ENCODE measurements at places on chromosomes 4 and X.

GRCh38 chr4:87465739-87466366 lies 43.5 kb downstream of the NUDT9 start:
- no peak for DNase-seq

DNA sequence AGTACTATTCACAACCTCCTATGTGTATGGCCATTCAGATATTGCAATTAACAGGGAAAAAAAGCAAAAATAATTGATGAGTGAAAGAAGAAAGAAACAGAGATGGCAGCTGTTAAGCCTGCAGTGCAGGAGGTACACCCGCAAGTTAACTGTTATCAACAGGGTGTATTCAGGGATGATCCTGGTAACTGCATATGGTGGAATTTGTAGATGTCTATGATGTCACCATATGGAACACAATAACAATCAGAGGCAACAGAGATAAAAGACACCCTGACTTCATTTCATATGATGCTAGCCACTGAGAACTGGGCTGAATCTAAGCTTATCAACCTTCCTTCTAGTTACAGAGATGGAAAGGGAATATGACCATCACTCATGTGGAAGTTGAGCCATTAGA lies 96.5 kb downstream of the PDGFC start:
- no peak for DNase-seq

GRCh38 chr4:98314791-98315565 lies 53.8 kb downstream of the RAP1GDS1 start:
- DNase-seq = no peak

GRCh38 chrX:72030431-72030830 lies 101.3 kb downstream of the RTL5 start:
- no peak for DNase-seq

DNA sequence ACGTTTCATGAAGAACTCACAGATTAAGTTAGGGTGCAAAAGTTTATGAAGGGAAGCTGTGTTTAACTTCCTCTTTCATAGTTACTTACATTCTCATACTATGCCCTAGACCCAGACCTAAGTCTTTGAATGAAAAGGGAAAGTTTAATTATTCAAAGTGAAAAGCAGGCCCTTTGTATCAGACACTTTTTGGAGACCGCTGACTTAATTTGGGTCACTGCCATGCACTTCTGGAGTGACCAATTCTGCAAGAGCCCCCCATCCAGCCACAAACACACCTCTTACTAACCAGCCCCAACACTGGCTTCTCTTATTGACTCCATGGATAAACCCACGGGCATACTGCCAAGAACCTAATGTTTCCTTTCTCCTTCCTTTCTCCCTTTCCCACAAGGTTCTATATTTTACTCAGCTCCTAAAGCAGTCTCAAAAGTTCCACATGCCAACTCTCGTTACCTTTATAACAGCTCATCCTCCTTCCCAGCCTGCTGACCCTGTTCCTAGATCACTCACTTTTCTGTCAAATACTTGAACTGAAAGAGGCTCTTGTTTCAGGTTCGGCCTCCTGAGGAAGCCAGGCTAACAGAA lies 34.5 kb downstream of the ABCE1 start:
- no peak for DNase-seq

DNA sequence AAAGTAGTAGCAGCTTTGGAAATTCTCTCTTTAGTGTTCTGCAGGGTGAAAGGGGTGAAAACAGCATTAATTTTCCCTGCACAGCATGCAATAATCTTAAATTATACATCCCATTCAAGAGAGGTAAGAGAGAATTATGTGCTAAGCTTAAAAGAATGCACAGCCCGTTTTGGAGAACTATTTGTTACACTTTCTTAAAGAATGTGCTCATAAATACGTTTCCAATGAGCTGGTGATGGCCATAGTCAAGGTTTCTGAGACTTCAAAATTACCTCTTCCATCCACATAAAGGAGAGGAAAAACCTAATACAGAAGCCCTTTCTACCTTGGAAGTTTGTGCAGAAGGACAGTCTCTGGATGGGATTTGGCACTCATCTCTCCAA lies 766.7 kb upstream of the TENM3 start:
- peak; percentile 2 for DNase-seq

- no peak for DNase-seq
These were observed 415.8 kb upstream of the NR3C2 start for GRCh38 chr4:148857973-148858534.

DNA sequence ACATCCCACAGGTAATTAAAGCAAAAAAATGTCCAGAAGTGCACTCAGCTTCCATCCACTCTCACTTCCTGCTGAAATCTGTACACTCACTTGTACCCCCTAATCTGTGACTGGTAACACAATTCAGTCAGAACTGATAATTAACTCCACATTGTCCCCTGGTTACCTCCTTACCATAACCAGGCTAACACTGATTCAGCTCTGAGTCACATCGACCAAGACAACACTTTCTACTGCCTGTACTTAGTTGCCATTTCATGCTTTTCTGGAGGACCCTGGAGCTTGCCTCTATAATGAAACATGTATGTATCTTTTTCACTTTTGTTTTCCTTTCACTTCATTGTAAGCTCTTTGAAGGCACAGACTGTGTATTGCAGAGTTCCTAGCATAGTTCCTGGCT lies 130.9 kb upstream of the GABRG1 start:
- no peak for DNase-seq

DNA sequence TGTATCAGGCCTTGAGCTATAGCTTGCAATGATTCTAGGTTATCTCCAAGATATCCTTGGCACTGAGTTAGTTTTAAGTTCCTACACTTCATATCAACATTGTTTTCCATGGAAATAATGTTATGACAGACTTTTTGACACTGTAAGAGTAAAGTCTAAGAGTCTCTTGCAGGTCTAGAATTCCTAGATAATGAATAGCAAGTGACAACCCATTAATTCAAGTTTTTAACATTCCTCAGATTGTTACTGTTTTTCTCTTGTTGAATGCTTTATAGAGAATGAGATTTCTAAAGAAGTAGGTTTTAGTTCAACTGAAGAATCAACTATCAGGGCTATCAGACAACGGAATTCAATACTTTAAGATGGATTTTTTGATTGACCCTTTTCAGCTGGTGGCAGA lies 276.1 kb downstream of the PPP3CA start:
- no peak for DNase-seq

- DNase-seq = no peak
These were observed 50.8 kb upstream of the NAF1 start for GRCh38 chr4:163217505-163217904.

DNA sequence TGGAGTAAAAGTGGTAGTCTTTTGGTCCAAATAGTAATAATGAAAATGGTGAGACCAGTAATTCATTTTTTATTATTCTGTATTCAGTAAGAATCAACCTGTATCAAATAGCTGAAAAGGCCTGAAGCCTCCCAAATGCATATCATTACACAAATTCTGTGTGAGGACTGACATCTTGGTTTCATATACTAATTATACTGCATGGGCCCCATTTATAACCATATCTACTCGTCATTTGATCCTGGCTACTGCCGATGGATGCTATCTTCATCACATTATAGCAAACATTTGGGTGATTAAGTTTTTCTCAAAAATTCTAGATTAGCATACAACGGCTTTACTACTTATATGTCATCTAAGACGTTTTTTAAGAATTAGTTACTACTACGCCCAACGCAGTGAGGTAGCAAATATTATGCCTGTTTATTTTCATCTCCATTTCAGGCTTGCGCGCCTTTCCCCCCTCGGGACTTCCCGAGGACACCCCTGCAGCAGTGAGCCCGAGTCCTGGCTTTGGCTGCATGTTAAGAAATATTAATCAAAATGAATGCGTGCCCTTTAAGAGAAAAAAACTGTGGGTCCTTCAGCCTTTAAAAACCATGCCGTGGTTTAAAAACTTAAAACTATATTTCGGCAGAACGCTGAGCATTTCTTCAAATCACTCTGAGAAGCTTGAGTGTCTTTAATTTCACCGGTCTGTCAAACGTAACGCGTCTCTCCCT lies 814 bp upstream of the MMAA start:
- no peak for DNase-seq

DNA sequence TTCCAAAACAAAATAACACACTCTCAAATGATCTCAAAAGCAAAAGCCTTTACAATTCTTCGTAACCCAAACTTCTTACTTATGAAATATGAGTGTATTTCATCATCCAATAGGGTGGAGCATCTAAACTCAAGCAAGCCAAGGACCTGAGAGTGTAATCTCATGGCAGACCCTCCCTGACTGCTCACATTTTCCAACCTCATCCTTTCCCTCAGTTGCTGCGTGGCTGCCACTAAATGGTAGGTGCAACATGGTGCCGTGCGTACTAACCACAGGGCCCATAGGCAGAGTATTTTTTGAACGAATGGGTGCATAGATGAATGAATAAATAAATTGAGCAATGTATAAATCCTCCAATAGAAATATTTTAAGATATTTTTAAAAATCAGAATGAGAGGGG lies 45.4 kb downstream of the TTC29 start:
- DNase-seq = no peak

DNA sequence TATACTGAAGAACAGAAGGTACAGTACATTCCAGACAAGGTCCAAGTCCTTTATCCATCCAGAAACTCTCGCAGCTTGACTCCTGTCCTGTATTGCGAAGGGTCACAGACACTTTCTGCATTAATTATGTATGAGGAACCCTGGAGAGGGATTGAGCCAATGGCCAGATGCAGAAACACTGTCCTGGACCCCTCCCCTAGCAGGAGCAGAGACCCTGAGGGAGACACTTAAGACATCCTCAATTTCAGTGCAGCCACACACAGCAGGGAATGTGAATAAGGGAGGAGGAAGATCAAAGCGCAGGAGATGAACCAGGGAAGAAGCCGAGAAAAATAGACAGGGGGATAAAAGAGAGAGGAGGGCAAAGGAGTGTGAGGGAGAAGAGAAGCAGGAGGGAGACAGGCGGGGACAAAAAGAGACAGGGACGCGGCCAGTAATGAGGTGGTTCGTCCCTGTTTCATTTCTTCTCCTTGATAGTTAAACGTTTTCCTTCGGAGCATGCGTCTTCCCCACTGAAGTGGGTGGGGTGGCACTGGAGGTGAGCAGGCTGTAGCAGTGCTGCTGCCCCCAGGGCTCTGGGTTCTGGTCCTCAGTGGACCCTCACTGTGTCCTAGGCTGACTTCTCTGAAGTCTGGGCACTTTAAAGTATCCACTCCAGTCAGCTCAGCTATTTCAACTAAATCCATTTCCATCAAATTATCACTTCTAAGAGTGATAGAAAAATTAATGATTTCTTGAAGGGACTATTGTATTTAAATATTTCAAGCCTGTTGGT lies 356.4 kb upstream of the NOCT start:
- DNase-seq = no peak

GRCh38 chr4:144663834-144664475 lies 18.0 kb downstream of the HHIP start:
- no peak for DNase-seq

- no peak for DNase-seq
These were observed 7.4 kb downstream of the LPAR4 start for GRCh38 chrX:78754917-78755316.

- DNase-seq = no peak
These were observed 66.6 kb downstream of the BANK1 start for GRCh38 chr4:101857176-101857575.

- no peak for DNase-seq
These were observed 296.3 kb upstream of the ATOH1 start for GRCh38 chr4:93532234-93532633.

DNA sequence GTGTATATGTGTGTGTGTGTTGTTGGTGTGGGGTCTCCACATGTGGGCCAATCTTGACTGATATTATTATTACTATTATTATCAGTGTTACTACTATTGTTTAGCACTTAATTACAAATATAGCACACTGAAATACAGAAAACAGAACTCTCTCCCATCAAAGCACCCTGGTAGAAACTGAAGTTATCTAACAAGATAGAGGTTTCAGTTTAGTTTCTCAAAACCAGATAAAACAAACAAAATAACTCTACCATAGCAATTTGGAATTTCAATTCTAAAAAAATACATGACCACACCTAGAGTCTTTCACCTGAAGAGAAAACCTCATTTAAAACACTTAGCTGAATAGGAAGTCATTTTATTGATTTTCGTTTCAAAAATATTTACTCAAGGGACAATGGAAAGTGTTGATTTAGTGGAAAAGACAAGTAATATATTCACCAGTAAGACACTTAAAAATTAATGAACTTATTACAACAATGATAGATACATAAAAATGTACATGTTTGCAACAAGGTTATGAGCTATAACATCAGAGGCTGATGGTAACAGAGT lies 252.3 kb downstream of the PDHA2 start:
- DNase-seq = no peak

DNA sequence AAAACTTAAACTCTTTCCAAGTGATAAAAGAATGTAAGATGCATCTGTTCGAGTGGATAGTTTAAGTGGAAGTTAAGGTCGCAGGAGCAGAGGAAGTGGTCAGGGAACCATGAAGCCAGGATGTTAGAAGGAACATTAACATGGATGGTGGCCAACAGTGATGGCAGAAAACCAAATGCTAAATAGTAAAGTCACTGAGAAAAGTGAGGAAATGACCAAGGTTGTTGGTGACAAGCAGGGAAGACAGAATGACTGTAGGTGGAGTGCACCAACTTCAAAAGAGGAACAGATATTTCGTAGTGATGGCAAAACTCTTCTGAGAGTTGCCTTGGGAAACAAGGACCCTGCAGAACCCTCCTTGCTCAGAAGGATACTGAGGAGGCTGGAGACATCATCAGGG lies 226.2 kb downstream of the PALLD start:
- DNase-seq = peak; percentile 19

DNA sequence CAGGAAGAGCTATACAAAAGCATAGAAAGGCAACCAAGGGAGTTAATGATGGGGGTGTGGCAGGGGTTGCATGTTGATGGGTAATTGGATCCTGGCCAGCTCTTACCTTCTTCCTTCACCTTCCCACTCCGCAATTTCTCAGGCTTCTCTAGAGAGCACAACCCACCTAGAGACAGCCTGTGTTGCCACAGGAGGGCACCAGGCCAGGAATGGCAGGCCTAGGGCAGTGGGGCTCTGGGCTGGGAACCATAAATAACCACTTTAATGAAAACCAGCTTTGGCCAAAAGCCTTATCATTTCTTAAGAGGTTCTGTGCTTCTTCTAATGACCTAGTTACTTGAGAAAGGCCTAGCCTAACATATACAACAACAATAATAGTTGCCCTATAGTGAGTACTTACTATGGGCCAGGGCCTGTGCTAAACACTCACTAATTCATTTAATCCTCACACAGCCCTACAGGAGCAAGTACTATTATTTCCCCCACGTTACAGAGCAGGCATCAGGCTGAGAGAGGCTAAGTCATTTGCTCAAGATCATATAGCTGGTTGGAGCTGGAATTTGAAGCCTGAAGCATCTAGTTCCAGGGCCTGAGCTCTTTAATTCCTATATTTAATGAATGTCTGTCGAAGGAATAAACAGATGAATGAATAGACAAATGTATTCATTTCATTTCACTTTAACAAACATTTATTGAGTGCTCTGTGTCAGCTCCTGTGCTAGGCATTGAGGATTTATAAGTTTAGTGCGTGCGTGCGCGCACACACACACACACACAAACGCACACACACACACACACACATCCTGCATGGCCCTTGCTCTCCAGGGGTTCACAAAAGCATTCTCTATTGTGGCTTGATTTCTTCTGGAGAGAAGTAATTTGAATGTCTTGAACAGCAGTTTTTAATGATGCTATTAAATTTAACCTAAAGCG lies 66.8 kb downstream of the RTL9 start:
- no peak for DNase-seq

GRCh38 chr4:137960371-137961050 lies 281.6 kb downstream of the SLC7A11 start:
- no peak for DNase-seq

GRCh38 chrX:136953867-136954787 lies 73.6 kb upstream of the RBMX start:
- no peak for DNase-seq

Data from BJ (cell line).